ENCODE measurements at places on chromosomes 2 and 18. TPM values are rescaled to one million over a fixed set of nuclear protein-coding genes. Genes with fewer than 3 reads are reported as not detected.
A peak's percentile ranks its signal among the peaks of the same experiment; 100 is the strongest.

DNA sequence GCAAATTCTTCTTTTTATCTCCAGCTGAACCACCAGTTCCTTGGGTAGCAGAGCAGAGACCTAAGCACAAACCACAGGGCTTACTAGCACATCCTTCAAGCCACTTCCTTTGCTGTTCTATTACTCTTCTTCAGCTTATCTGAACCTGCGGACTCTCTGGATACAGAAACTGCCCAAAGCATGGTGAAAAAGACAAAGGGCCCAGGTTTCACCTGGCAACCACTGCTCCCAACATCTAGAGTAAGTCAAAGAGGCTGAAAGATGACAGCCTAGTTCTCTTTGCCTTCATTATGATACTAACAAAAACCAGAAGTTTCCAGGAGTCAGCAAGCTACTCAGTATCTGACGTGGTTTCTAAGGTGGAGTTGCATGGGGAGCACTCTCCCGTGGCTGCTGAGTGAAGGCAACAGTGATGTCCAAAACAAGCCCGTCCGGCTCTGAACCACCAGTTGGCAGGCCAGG, 43.4 kb downstream of the KANSL3 start:
- DNase-seq, result no peak

DNA sequence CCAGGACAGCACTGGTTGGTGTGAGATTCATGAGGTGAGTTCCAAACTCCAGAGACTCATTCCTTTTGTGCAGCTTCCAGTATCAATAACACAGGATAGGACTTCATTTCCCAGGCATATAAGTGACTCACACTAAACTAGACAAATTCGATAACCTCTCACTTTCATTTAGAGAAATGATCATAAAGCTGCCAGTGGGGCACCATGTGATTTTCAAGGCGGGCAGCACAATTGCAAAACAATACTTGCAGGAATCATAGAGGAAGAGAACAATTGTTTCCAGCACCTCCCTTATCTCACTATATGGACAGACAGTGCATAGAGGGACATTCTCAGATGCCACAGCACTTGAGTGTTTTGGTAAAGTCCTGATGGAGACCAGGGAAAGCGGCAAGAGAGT, 31.3 kb upstream of the DNAH7 start:
- DNase-seq, result peak; percentile 44

UGT1A7 gene
- not detected for total RNA-seq

GRCh38 chr2:212548455-212548819, 9.8 kb upstream of the ERBB4 start:
- peak; percentile 58 for DNase-seq

DNA sequence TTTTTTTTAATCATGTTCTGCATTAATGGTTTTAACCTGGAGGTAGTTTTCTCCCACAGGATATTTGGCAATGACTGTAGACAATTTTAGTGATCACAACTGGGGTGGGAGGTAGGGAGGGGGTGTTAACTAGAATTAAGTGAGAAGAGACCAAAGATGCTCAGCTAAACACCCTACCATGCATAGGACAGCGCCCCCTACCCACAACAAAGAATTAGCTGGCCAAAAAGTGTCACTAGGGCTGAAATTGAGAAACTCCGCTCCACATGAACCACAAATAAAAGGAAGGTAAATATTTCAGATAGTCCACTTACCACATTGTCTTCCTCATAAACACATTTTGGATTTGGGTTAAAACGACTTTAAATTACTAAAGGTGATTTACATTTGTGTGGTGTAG, 942.6 kb downstream of the SUCLG1 start:
- DNase-seq, result no peak

- no peak for DNase-seq
Measured at GRCh38 chr2:178418426-178418825, 32.5 kb downstream of the PRKRA start.

Measured in dermis blood vessel endothelial cell (primary cell).